ENCODE measurements at places on chromosomes 6 and 20. TPM values are rescaled to one million over a fixed set of nuclear protein-coding genes. Genes with fewer than 3 reads are reported as not detected.

EFCAB8 gene
- total RNA-seq, result not detected

INSM1 gene
- total RNA-seq, result not detected

DYNLT1 gene
- 67.8 TPM for total RNA-seq

MAFB gene
- 173 TPM for total RNA-seq

TINAG gene
- not detected for total RNA-seq

CYP24A1 gene
- not detected for total RNA-seq

PRSS16 gene
- 0.84 TPM for total RNA-seq

PRDM13 gene
- total RNA-seq, result not detected
